Foreskin fibroblast (primary cell): ENCODE measurements at places on chromosomes 6 and 20.

GRCh38 chr6:154998855-154999254 lies 3.7 kb downstream of the TIAM2 start:
- no peak for DNase-seq

DNA sequence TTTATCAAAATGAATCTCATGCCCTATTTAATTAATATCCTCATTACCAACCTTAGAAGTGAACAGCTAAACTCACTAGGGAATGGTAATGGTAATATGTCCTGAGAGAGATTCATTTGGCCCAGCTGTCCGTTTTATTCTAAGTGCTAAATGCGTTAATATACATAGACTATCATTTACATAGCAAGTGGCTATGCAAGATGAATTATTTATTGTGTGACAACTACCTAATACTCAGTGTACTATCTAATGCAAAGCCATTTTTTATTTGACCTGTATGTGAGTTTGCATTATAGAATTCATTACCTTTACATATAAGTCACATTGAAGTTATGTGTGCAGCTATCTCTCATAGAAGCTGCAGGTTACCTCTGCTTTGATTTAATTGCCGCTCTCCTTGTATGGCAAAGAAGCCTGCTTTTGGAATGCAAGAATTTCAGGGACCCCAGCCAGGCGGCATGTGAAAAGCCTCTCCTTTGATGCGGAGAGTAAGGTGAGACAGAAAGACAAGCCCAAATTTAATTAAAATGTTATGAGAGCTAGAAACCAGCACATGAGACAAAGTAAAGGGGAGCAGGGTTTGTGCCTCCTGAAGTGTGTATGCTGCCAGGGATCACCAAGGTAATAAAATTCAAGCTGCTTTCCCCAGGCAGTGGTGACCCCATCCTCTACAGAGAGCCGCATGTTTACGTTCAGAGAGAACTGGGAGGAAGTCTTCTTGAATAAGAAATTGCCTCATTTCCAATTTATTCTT lies 693.0 kb upstream of the MAP3K7 start:
- DNase-seq: no peak

DNA sequence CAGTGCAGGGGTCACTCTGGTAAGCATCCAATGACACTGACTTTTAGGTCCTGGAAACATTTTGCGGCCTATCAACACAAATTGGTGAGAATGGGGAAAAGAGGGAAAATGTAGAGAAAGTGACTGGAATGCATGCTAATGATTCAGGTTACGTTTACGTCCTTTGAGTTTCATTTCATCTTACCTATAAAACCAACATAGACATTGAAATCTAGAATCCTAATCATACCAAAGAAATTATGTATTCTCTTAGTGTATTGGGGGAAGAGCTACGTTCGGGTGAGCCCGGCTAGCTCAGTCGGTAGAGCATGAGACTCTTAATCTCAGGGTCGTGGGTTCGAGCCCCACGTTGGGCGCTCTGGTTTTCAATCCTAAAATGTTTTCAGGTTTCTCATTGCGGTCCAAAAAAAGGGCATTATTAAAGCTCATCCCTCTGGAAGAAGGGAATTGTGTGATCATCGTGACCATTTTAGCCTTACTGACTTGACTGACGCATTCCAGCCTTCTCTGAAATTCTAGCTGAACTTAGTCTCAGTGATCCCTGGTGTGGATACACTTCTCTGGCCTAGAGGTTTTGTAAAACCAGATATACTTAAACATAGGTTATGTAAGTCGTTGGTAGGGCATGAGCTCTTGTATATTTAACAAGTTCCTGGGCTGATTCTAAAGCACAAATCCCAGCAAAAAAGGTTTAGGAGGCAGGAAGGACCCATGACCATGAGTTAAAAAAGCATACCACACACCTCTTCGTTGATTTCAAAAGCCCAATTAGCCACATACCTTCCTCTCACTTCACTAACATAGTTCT lies 18.3 kb downstream of the HMGN4 start:
- peak; percentile 96 for DNase-seq

- DNase-seq: no peak
These were observed 245.4 kb upstream of the ASCC3 start for GRCh38 chr6:101126501-101126900.

DNA sequence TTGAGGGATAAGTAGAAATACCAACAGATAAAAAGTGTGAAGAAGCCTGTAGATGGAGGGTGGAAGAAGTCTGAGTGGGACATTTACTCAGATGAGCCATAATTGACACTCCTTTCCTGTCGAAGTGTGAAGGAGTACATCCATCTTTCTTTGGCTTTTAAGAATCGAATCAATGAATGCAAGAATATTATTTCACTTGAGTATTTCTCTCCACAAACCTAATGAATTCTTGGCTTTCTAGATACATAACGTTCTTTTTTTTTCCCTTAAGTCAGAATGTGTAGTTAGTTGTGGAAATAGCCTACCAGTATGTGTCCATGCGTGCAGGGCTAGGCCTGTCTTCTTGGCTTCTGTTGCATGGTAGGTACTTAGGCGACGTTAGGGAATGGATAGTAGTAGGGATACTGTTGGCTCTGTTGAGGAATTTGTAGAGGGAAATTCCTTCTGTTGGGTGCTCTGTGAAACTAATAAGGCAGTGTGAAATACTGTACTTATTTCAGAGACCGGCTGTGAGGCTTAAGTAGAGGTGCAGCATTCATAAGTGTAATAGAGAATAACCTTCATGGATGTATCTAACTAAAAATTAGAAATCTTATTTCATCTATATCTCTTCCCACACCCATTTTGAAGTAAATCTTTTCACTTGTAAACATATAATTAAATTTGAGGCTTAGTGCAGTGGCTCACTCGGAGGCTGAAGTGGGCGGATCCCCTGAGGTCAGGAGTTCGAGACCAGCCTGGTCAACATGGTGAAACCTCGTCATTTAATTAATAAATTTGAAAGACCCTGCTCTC lies 1.5 kb downstream of the RPS18 start:
- DNase-seq: no peak
